ENCODE measurements at places on chromosomes 12 and 14. TPM values are rescaled to one million over a fixed set of nuclear protein-coding genes. Genes with fewer than 3 reads are reported as not detected.

Gene WIF1
- total RNA-seq: 4.3 TPM

Gene KIF5A
- total RNA-seq: 0.03 TPM

Gene CSRP2
- 64.7 TPM for total RNA-seq

Gene KLRC3
- total RNA-seq: not detected

Gene TBX3
- 133 TPM for total RNA-seq

Gene CNPY2
- 179 TPM for total RNA-seq

Gene SOAT2
- total RNA-seq: 21.8 TPM

Gene GARIN6
- total RNA-seq: not detected

Gene INHBC
- total RNA-seq: 1.8 TPM

Gene NAV3
- total RNA-seq: 6.6 TPM

Gene RNASE3
- not detected for total RNA-seq

Gene SYCP3
- not detected for total RNA-seq

Gene OR11H7
- total RNA-seq: not detected

Gene EFS
- 10.2 TPM for total RNA-seq

Gene RNU7-1
- not detected for total RNA-seq

Gene CHGA
- 61.3 TPM for total RNA-seq

Gene PTGER2
- total RNA-seq: 18.5 TPM

Gene RTL1
- 2.6 TPM for total RNA-seq

Gene PRKCH
- 11.2 TPM for total RNA-seq

Gene NTS
- total RNA-seq: 18.9 TPM

Gene RFX4
- total RNA-seq: not detected

Gene KCNH3
- total RNA-seq: 0.30 TPM
